Activated CD8-positive, alpha-beta memory T cell treated with anti-CD3 and anti-CD28 coated beads, Interleukin-2, amount 50 U/mL, for 48 hours (primary cell): ENCODE measurements at places on chromosomes 7 and 10.

- no peak for DNase-seq
Observed at GRCh38 chr10:46245381-46245900, 41.4 kb upstream of the ANTXRL start.

DNA sequence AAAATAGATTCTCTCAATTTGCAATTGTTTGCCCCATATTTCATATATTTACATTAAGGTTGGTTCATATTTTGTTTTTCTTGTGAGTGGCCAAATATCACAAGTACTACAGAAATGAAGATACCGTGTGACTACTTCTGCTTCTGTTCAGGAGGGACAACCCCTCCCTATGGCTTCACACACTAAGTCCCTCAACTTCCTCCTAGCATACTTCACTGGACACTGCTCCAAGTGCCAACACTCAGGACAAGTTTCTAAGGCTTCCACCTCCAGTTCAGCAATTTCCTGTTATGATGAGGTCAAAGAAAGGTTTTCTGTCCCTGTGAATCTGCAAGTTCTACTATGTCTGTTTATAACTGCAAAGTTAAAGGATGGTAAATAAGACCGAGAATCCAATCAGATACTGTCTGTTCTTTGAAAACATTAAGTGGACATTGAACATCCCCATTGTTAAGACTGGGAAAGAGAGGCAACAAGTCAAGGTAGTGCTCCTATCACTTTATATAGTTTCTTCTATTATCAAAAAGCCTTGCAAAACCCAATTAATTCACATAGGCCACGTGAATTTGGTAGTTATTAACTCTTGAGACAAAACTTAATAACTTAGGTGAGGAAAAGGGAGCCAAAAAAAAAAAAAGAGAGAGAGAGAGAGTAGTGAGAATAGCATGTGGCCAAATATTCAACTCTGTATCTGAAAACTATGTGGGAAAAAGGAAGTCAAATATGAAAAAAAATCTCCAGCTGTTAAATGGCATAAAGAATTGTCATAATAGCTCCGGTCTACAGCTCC is 81.3 kb upstream of the DKK1 start:
- DNase-seq = no peak

GRCh38 chr7:91719008-91719407 is 161.5 kb downstream of the MTERF1 start:
- no peak for DNase-seq

DNA sequence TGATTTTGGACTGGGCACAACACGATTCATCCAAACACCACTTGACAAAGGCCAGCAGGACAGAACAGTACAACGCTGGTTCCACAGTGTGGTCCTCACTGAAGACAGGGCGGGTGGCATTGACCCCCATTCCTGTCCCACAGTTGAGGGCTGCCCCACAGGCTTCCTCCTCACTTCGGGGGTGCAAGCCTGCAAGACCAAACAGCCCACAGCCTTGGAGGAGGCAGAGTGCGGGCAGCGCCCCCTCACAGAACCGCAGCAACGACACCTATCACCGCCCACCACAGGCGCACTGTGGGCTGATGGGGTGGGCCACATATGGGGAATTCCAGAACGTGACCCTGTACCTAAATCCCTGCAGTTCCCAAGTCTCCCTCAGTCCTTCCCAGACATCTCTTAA is 70.6 kb downstream of the PTPRN2 start:
- DNase-seq = no peak

- DNase-seq = no peak
Observed at GRCh38 chr10:76764177-76764576, 873.4 kb downstream of the KCNMA1 start.

DNA sequence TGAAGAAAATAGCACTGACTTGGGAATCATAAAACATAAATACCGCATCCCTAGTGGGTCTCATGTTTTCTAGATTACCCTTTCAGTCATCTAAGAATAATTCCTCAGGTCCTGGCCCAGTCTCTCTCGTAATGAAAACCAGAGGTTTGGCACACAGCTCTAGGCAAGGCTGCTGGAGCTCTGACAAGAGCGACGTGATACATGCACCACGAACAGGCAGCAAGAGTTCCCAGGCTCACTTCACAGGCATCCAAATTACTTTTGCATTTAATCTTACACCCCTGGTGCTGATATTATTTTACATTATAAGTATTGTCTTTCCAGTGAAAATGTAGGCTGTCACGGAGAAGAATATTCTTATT is 105.2 kb downstream of the THSD7A start:
- no peak for DNase-seq

GRCh38 chr10:97381626-97382025 is 19.5 kb downstream of the RRP12 start:
- no peak for DNase-seq

- DNase-seq = no peak
Observed at GRCh38 chr10:70120417-70120816, 12.2 kb downstream of the AIFM2 start.

GRCh38 chr7:24406053-24406788 is 122.2 kb downstream of the NPY start:
- no peak for DNase-seq

- no peak for DNase-seq
Observed at GRCh38 chr10:1057106-1057657, 997 bp downstream of the WDR37 start.

GRCh38 chr10:90635111-90635765 is 222.6 kb downstream of the HTR7 start:
- DNase-seq = no peak

DNA sequence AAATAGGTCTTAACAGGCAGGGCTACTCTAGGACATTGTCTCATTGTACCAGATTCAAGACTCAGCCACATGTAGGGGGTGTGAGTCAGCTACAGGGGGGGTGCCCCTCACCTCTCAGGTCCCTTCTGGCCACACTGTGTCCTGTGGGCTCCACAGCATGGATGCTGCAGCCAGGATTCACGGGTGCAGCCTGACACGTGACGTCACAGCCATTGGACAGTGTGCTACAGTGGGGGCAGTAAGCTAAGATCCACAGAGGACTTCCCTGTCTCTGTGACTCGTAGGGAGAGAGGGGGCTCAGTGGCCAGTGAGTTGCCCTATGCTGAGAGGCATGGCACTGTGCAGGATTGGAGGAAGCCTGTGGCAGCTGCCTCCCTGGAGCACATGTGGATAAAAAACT is 77.9 kb downstream of the TMEM178B start:
- DNase-seq = no peak

DNA sequence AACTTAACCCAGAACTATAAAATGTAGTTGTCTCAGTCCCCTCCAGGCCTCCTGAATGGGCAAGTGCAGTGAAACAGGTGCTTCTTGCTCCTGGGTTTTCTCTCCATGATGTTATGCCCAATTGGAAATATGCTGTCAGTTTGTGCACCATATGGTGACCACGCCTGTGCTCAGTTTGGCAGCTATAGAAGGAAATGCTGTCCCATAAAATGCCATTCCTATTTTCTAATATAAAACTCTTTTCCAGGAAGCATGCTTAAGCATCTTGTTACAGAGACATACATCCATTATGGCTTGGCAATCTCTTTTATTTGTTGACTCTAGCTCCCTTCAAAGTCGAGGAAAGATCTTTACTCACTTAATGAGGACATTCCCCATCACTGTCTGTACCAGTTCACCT is 45.2 kb downstream of the FGFBP3 start:
- DNase-seq = no peak

- DNase-seq = no peak
Observed at GRCh38 chr7:17520941-17521340, 222.5 kb downstream of the AHR start.

GRCh38 chr7:82389876-82390275 is 53.7 kb downstream of the CACNA2D1 start:
- no peak for DNase-seq

- no peak for DNase-seq
Observed at GRCh38 chr10:44201656-44202055, 183.2 kb downstream of the CXCL12 start.

- DNase-seq = no peak
Observed at GRCh38 chr7:129652914-129653313, 41.4 kb downstream of the NRF1 start.
